HepG2 (cell line): ENCODE measurements at places on chromosomes 16 and 17.

- no peak for DNase-seq
Observed at GRCh38 chr17:60231691-60232090, 81.9 kb downstream of the CA4 start.

- no peak for DNase-seq
Observed at GRCh38 chr17:56985371-56986162, 7.6 kb downstream of the SCPEP1 start.

GRCh38 chr16:51161440-51162195, 10.5 kb upstream of the SALL1 start:
- no peak for DNase-seq

DNA sequence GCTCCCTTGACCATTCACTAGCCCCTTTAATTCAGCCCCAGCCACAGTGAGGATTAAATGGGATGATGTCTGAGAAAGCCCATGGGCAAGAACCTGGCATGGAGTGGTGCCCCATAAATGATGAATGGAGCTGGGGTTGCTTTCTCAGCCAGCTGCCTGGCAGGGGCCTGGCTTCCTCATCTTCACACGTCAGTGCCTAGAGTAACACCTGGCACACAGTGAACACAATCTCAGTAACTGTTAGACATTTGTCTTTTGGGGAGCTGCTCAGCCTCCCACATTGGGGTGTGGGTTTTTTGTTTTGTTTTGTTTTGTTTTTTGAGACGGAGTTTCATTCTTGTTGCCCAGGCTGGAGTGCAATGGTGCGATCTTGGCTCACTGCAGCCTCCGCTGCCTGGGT, 47.5 kb upstream of the MEOX1 start:
- no peak for DNase-seq

GRCh38 chr16:16989368-16989767, 481.4 kb downstream of the XYLT1 start:
- no peak for DNase-seq
